Activated T-helper 17 cell treated with anti-CD3 and anti-CD28 coated beads, Interleukin-2, amount 50 U/mL, for 72 hours (primary cell): ENCODE measurements at places on chromosomes 1 and 21.

GRCh38 chr1:109963864-109964263 is 20.7 kb upstream of the AHCYL1 start:
- ATAC-seq, result no peak

GRCh38 chr1:172770071-172770470 is 111.2 kb downstream of the FASLG start:
- ATAC-seq, result no peak

DNA sequence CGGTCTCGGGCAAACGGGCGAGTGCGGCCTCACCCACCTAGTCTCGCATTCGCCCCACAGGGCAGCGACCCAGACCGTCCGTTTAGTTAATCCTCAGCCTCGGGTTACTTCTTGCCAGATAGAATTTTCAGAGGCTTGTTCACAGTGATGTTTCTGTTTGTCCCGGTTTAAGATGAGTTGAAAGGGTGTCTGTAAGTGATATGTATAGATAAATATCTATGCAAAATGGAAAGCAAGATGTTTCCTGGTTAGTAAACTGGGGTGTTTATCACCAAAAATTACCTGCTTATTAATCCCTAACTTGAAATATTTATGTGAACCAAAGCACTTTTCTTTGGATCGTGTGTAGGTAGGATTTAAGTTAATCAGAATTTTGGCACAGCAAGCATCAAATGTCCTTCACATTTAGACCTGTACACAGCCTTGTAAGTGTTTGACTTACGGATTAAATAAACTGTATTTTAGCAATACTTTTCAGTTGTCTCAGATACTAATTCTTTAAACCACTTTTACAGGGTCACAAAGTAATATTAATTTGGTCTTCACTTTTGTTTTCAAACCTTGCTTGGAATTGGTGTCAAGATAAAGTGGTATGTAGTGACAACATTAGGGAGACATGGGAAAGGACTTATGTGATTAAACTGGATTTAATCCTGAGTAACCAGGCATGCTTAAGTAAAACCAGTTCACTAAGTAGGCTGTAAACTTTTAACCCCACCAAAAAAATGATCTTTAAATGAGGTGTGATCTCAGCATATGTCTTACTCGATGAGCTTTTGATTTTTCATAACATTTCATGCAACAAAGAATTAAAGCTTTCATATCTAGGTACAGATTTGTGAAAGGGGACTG is 914 bp downstream of the ZNF326 start:
- ATAC-seq, result no peak

DNA sequence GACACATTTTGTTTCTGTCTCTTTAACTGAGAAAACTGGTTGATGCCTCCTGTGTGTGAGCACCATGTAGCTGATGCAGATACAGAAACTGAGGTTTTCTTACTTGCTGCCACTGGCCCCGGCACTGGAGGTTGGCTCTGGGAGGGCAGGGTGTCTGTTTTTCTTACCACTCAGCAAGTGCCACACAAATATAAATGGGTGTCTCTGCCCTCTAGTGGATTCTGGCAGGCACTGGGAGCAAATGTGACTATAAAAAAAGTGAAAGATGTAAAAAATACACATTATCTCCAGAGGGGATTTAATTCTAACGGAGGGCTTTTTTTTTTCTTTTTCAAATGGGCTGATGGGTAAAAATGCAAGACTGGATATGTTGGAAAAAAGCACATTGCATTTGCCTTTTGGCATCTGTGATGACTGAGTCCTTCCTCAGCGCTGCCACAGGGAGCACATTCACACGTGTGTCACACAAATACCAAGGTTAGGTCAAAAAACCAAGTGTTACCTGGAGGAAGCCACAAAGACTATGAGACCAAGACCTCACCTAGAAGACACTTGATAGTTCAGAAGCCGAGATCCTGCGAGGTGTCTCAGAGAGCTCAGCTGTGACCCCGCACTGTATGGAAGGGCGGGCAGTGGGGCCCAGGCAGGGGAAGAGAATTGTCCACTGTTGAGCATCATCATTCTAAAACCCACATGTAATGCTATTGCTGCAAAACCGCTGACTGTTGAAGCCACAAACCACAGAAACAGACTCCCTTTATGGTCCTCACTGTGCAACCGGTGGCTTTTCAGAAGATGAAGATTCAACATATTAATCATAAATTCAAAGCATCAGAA is 18.9 kb downstream of the PGBD2 start:
- peak; percentile 76 for ATAC-seq

DNA sequence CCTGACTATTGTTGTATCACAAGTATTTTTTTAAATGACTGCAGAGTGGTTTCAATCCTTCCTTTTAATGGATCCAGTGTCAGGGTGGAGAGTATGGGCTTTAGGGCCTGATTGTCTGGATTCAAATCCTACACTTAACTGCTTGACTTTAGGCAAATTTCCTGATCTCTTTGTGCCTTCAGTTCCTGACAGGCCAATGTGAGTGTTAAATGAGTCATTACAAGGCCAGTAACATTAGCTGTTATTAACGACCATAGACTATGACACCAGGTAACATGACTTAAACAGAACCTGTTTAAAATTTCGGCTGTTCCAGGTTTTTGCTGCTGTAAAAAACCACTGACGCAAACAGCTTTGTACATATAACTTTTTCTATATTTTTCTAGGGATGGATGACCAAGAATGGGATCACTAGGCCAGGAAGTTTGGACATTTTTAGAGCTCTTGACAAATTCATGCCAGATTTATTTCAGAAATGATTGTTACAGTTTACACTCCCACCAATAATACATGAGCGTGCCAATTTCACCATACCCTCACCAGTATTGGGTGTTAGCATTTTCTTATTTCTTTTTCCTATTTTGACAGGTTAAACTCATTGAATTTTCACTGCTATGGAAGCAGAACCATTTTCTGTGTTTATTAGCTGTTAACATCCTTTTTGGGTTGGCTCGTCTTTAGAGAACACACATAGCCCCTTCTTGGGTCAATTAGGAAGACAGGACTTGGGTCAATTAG is 11.3 kb downstream of the ZNF362 start:
- ATAC-seq, result no peak

GRCh38 chr1:197619008-197619640 is 156.2 kb downstream of the DENND1B start:
- no peak for ATAC-seq

DNA sequence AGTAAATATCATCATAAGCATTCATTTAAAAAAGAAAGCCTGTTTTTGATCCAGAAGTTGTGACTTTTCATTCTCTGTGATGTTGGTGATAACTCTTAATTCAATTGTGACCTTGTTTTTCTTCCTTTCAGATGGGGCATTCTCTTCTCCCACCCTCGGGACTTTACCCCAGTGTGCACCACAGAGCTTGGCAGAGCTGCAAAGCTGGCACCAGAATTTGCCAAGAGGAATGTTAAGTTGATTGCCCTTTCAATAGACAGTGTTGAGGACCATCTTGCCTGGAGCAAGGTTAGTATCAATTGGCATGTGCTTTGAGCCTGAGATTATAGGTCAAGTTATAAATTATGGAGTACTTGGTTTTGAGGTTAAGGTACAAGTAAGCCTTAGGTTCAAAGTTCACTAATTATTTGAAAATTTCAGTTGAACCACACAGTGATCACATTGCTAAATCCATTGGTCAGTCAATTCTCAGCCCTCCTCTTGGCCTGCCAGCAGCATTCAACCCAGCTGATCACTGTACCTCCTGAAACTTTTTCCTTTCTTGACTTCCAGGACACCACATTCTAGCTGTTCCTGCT is 4.1 kb downstream of the PRDX6 start:
- no peak for ATAC-seq

DNA sequence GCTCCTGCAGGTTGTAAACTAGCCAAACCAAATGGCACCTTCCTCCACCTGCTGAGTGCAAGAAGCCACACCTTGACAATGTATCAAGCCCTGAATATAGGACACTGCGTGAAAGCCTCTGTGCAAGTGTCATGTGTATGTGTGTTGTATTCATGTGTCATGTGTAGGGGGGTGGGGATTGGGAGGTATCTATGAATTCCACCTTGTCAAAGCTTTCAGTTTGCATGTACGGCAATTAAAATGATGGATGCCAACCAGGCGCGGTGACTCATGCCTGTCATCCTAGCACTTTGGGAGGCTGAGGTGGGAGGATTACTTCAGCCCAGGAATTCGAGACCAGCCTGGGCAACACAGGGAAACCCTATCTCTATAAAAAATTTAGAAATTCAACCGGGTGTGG is 19.8 kb downstream of the CD34 start:
- no peak for ATAC-seq

DNA sequence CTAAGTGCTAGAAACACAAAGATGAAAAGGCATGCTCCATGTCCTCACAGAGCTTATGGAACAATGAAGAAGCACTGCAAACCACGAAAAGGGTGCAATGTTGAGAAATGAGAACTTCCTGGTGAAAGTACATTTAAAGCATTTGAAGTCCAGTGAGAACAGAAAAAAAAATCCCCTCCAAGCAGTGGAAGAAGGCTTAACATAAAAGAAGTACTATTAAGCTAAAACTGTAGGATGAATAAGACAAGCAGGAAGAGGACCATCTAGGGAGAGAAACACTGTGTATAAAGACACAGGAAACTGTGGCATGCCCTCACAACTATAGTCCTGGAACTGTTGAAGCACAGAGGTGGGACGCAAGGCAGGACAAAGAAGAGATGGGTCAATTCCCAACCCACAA is 10.0 kb downstream of the TP53BP2 start:
- ATAC-seq, result no peak

- ATAC-seq, result no peak
Observed at GRCh38 chr1:40676501-40676900, 11.0 kb upstream of the RIMS3 start.

- ATAC-seq, result no peak
Observed at GRCh38 chr1:70234733-70235132, 13.6 kb downstream of the SRSF11 start.

DNA sequence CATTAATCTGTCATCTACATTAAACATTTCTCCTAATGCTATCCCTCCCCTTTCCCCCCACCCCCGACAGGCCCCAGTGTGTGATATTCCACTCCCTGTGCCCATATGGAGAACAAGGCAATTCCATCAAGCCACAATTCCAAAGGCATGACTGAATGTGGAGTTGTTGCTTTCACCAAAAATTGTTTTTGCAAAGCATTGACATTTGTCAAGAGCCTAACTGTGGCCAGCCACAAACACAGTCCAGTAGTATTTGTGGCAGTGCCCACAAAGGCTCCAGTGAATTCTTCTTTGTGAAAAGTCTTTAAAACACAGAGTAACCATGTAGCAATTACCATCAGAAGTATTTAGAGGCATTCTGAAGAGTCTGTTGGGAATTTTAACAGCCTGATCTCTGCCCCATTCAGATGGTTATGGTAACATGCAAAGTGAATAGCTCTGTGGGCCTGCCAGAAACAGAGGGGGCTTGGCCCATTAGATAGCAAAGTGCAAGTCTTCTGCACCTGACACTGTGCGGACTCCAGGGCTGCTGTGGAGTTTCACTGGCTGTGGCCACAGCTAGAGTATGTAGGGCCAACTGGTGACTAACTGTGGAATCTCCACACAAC is 11.6 kb upstream of the LRRC53 start:
- no peak for ATAC-seq

DNA sequence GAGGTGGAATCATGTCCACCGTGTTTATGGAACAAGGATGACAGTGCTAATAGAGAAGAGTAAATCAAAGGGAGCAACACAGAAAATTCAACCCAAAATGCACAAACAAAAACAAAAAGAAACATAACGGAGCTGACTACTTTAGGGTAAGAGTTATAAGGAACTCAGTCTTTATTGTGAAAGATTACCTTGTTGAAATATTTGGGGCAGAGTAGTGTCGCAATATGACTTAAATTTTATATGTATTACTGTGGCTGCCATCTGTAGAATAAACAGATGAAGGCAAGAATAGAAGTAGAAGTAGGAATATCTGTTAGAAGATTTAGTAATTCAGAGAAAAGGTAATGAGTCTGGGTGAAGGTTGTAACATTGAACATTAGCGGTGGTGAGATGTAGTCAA is 913.9 kb downstream of the BRINP3 start:
- no peak for ATAC-seq

DNA sequence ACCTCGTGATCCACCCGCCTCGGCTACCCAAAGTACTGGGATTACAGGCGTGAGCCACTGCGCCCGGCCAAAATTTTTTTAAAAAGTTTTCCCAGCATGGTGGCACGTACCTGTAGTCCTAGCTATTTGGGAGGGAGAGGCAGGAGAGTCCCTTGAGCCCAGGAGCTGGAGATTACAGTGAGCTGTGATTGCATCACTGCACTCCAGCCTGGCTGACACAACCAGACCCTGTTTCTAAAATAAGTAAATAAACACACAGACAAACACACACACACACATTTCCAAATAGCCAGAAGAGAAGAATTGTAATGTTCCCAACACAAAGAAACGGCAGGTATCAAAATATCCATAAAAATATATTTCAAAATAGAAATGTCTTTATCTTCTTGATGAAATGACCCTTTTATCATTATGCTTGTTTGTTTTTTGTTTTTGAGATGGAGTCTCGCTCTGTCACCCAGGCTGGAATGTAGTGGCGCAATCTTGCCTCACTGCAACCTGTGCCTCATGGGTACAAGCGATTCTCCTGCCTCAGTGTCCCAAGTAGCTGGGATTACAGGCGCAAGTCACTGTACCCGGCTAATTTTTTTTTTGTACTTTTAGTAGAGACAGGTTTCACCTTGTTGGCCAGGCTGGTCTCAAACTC is 9.3 kb downstream of the HES2 start:
- ATAC-seq, result no peak

DNA sequence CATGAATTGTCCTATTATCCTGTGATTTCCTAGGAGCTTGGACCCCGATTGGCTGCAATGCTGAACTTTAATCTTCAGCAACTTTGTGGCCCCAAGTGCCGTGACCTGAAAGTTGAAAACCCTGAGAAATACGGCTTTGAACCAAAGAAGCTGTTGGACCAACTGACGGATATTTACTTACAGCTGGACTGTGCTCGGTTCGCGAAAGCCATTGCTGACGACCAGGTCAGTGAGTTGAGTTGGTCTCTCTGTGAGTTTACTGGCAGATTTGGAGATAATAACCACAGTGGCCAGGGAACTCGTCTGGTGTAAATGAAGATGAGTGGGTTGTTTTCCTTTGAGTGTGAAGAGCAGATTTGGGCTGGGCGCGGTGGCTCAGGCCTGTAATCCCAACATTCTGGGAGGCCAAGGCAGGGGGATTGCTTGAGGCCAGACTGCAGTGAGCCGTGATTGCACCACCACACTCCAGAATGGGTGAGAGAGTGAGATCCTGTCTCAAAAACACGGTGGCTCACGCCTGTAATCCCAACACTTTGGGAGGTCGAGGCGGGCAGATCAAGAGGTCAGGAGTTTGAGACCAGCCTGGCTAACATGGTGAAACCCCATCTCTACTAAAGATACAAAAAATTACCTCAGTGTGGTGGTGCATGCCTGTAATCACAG is 39.1 kb upstream of the KIF1B start:
- no peak for ATAC-seq

GRCh38 chr21:40151611-40152010 is 284.4 kb downstream of the PCP4 start:
- ATAC-seq, result no peak

GRCh38 chr1:8217011-8217711 is 100.8 kb upstream of the SLC45A1 start:
- ATAC-seq, result peak; percentile 58
